ENCODE measurements at places on chromosomes 1 and 21.

- DNase-seq, result no peak
Observed at GRCh38 chr1:66206563-66207144, 327.3 kb upstream of the SGIP1 start.

DNA sequence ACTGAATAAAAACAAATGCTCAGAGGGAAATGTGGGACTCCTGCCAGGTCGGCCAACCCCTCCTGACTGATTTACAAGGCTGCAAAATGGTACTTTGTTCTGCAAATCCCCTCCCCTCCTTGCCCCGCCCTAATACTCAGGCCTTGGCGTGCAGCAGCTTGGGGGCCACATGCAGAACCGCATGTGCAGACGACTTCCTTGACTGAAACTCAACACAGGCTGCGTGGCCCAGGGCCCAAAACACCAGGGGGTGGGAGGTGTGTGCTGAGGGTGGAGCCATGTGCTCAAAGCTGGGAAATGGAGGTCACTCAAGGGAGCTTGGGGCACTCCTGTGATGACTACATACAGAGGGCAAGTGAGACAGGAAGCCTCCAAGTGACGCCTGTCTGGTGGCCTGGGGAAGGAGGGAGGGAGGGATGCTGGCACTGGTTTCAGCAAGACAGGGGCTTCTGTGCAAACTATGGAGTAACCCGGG is 87.2 kb downstream of the MRPL37 start:
- peak; percentile 88 for DNase-seq

DNA sequence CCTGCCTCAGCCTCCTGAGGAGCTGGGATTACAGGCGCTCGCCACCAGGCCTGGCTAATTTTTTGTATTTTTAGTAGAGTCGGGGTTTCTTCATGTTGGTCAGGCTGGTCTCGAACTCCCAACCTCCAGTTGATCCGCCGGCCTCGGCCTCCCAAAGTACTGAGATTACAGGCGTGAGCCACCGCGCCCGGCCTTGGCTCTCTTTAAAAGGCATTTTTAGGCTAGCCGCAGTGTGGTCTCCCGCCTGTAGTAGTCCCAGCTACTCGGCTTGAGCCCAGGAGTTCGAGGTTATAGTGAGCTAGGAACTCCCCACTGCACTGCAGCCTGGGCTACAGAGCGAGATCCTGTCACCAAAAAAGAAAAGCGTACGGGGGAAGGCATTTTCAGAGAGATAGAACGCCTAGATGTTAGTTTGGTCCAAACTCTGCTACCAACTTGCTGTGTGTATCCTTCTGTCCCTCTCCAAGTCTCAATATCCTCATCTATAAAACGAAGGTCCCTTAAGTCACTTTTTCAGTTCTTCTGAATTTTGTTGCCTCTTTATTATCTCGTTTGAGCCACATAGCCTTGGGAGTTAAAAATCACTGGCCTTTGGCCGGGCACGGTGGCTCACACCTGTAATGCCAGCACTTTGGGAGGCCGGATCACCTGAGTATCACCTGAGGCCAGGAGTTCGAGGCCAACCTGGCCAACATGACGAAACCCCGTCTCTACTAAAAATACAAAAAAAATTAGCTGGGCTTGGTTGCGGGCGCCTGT is 734 bp downstream of the MED18 start:
- peak; percentile 43 for DNase-seq

DNA sequence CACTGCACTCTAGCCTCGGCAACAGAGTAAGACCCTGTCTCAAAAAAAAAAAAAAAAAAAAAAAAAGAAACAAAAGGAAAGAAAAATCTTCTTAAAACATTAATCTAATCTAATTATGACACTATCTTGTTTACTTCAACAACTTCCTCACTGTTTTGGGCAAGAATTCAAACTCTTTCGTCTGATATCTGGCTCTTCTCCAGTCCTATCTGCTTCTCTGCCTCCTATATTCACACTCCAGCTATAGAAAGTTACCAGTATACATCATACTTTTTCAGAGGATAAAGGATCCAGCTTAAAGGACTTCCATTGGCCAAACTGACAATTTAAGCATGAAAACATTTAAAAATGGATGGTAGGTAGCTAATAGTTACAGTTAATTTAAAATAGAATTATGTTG is 47.3 kb downstream of the EIF2B3 start:
- no peak for DNase-seq

DNA sequence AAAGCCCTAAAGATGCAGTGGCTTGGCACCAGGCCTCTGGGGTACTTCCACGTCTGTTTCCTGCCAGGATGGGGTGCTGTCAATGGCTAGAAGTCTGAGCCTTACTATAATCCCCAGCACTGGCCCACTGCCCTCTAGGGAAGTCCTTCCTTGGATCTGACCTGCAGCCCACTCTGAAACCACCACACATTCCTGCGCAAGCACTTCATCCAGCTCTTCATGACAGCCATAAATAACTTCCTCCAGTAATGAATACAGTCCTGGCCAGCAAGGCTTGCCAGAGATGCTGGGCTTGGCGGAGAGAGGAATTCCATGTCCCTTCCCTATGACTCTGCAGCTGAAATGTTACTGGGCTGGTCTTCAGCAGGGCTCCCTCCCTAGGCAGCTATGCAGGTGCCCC is 32.6 kb downstream of the ALPL start:
- no peak for DNase-seq

DNA sequence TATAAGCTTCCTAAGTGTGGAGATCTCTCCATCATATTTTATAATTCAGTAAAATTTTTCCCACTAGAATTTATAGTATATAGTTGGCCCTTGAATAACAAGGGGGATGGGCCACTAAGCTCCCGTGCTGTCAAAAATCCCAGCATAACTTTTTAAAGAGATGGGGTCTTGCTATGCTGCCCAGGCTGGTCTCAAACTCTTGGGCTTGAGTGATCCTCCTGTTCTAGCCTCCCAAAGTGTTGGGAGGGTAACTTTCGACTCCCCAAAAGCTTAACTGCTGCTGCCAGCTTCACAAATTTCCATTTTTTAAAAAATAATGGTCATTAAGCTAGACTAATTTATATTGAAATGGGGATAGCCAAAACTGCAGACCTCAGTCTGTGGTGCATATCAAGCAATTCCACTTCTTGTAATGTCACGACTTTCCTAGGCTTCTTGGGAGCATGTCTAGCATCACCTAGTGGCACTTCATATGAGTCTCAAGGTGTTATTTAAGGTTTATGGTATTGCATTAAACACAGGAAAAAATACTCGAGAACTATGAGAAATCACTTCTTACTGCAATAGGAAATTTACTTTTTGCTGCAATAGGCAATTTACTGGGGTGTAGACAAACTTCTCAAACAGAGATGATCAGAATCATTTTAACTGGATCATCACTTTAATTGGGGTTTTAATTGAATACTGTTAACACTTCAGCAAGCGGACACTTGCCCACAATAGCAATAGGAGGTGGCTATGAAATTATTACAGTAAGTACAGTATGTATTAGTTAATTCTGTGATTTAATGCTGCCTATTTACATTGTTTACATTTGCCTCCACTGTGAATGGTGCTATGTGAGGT is 19.3 kb upstream of the ACTA1 start:
- no peak for DNase-seq

DNA sequence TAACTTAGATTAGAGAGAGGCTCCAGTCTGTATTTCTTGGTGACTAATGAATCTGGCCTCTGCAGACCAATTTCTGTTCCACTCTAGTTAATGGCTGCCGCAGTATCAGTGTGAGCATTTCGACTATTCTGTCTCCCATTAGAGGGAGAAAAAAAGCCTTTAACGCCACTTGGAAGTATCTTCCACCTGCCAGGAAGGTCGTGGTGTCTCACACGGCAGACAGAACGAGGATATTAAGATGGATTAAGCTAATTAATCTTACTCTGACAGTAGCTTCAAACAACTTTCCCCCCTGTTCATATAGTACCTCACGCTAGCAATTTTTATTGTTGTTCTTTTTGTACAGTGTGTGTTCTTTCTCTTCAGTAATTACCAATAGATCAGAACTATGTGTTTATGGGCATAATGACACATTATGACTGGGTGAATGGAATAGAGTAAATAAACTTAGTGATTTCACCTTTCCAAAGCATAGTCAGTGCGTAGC is 153.8 kb downstream of the ADGRL2 start:
- DNase-seq, result no peak

DNA sequence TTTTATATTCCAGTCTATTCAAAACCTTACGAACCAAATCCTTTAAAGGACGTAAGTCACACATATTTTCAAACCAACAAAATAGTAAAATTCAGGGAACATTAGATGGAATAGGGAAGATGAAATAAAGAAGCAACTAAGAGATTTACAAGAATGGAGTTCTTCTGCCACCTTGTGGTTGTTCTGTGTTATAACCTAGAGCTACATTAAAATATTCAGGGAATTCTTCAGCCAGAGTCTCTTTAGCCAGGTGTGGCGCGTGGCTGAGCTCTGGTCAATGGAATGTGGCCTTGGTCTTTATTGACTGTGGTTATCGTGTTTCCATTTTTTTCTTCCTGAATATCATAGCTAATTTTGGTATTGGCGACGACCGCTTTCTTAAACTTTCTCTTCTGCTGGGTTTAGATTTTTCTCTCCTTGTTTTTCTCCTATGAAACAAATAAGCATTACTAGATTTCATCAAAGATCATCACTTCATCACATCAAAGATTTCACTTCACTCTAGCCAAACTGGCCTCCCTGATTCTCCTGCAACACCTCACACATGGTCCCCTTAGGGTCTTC is 221.3 kb downstream of the MRPL39 start:
- no peak for DNase-seq

- DNase-seq, result no peak
Observed at GRCh38 chr1:162216604-162217003, 147.1 kb downstream of the NOS1AP start.

GRCh38 chr21:22728091-22728490 is 1729.9 kb downstream of the NCAM2 start:
- no peak for DNase-seq

- no peak for DNase-seq
Observed at GRCh38 chr1:86448670-86449069, 20.1 kb upstream of the CLCA1 start.

- no peak for DNase-seq
Observed at GRCh38 chr1:31135973-31136600, 70.6 kb upstream of the PUM1 start.

GRCh38 chr1:167482184-167482583 is 36.1 kb downstream of the CD247 start:
- DNase-seq, result peak; percentile 79

GRCh38 chr1:238469146-238469631 is 578.5 kb upstream of the ZP4 start:
- DNase-seq, result no peak

GRCh38 chr1:231778009-231778719 is 151.6 kb downstream of the DISC1 start:
- no peak for DNase-seq

GRCh38 chr1:183418696-183419095 is 516 bp upstream of the NMNAT2 start:
- no peak for DNase-seq

GRCh38 chr1:233113009-233113879 is 162.8 kb downstream of the NTPCR start:
- DNase-seq, result no peak

- no peak for DNase-seq
Observed at GRCh38 chr1:172905452-172905851, 145.3 kb downstream of the TNFSF18 start.

- DNase-seq, result no peak
Observed at GRCh38 chr21:35179990-35180540, 131.0 kb upstream of the RUNX1 start.

DNA sequence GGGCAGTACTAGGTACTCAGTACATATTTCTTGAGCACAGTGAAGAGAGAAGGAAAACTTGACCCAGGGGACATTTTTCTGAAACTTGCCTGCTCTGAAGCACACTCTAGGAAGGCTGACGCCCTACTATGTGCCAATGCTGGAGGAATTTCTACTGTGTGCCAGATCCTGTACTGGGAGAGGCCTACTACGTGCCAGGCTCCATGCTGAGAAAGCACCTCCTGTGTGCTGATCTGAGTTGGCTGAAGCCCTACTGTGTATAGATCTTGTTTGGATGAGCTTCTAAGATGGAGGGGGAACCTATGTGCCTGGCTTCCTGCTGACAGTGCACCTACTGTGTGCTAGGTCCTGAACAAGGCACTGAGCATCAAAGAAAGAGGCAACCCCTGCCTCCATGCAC is 86.2 kb downstream of the GRIK3 start:
- DNase-seq, result no peak

GRCh38 chr1:199821029-199821779 is 206.3 kb upstream of the NR5A2 start:
- no peak for DNase-seq

- no peak for DNase-seq
Observed at GRCh38 chr1:18564676-18565075, 66.0 kb upstream of the PAX7 start.

DNA sequence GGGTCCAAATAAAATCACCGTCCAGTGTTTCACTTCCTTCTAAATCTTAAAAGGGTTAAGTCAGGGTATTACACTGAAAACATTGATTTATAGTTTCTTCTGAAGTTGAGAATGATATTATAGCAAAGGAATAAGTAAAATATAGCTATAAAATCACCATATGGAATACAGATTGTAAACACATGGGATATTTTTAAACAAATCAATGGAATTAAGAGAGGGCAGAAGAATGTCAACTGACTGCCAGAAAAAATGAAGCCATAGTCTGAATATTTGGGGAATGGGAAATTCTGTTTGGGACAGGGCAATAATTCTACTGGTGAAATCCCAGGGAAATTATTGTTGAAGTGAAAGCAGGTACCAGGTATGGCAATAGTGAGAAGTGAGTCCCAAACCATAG is 664.6 kb downstream of the NCAM2 start:
- no peak for DNase-seq

- no peak for DNase-seq
Observed at GRCh38 chr1:30242722-30243457, 480.5 kb downstream of the MATN1 start.

DNA sequence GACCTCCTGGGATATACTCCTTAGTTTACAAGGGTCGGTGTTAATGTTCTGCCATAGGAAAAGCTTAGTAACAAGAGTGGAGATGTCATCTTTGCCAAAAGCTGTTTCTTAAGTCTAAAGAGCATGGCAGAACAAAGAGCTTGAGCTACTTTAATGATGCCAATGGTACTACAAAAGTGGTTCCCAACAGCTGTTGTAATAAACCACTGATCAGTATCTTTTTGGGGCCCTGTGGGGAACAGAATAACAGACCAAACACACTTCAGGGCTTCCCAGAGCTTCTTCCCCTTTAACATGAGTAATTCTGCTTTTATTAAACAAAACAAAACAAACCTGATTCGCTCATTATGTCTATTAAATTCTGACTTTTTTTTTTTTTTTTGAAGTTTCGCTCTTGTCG is 116.3 kb downstream of the NCAM2 start:
- DNase-seq, result no peak

DNA sequence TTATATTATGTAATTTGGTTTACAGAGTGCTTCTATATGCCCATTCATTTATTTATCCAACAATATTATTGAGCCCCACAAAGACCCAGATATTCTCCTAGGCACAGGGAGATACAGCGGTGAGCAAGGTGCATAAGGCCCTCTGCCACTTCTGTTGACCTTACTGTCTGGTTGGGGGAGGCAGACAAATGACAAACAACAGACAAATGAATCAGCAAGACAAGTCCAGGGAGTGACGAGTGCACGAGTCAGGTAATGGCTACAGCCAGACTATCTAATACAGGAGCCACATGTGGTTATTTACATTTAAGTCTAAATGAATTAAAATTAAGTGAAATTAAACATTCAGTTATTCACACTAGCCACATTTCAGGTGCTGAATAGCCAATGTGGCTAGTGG is 22.0 kb upstream of the BCAR3 start:
- DNase-seq, result no peak

Measured in CD4-positive, alpha-beta T cell treated with Interleukin-6 for 4 hours (primary cell).